ENCODE measurements at places on chromosomes 3 and 15.

DNA sequence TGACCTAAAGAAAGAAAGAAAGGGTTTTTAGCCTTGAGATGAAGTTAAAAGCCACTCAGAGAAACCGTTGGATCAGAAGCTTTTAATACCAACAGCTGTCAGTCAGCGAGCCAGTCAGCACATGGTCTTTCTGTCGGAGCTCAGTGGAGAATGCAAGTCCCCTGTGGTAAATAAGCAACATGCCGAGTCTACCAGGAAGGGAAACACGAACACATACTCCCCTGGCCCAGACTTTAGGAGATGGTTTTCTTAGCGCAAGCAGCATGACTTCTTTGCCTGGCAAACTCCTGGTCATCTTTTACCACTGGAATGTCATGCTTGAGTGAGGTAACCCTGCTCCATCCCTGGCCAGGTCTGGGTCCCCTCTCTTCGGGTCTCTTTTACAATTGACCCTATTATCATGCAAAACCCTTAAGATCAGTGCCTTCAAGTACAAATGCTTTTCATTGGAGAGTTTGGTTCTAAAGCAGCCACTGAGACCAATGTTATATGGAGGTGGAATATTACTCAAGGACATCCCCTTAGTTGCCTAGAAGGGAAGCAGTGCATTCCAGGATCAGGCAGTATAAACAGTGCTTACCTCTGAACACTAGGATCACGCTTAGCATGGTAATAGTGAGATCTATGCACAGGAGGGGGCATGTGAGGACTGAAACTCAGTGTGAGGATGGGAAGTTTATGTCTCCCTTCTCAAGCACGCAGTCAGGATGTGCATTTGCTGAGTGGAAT, 28.2 kb downstream of the SLCO3A1 start:
- DNase-seq = no peak

DNA sequence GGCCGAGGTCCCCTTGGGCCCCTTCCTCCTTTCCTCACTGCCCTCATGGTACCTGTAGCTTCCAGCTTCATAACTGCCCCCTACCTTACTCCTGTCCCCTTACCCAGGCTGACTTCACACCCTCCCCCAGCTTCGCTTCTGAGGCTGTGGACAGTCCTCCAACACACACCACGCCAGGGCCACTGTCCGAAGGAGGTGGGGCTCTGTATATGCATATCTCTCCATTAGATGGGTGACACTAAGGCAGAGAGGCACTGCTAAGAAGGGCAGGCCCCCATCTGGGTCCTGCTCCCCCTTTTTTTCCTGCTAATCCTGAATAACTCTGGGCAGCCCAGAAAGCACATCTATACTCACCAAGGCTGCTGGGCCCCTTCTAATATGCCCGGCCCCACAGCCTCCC, 1.0 kb upstream of the COL7A1 start:
- no peak for DNase-seq

GRCh38 chr3:45571216-45571615, 23.3 kb upstream of the LIMD1 start:
- no peak for DNase-seq

- no peak for DNase-seq
Measured at GRCh38 chr15:41491889-41492288, 1.8 kb upstream of the ITPKA start.

GRCh38 chr15:60536951-60537350, 58.0 kb upstream of the ICE2 start:
- DNase-seq = no peak

- DNase-seq = no peak
Measured at GRCh38 chr15:61047783-61048182, 181.3 kb downstream of the RORA start.

Data from AML-193 (cell line).